ENCODE measurements at places on chromosomes 4 and X.

DNA sequence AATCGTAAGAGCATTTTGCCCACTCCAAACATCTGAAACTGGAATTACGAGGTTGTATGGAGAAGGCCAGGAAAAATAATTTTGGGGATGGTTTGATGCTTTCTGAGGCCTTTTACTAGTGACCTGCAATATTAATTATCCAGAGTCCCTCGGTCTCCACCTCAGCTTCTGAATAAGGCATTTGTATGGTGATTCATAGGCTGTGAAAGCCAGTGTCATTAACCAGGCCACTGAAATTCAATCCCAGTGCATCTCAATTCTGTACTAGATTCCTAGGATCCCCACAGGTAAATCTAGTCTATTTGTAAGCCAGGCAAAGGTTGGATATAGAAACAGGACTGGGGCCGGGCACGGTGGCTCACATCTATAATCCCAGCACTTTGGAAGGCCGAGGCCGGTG, 135.4 kb upstream of the RBPJ start:
- no peak for DNase-seq

GRCh38 chr4:14157262-14157661, 529.7 kb upstream of the BOD1L1 start:
- no peak for DNase-seq

GRCh38 chr4:126776361-126776760, 856.4 kb upstream of the INTU start:
- DNase-seq = no peak

DNA sequence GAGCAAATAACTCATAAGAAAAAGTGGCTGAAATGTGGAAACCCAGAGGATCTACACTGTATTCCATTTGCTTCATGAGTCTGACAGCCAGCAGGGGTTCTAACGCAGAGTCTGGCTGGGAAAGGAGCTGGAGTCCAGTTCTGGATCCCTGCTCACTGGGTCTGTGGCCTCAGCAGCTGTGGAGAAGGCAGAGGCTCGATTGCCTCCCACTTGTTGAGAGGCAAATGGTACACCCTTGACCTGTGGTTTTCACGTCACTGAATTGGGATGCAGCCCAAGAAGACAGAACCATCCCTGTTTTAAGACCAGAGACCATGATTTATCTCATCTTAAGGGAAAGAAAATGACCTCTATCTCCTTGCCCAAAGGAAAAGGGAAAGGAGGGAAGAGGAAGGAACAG, 147.0 kb upstream of the NOCT start:
- peak; percentile 23 for DNase-seq

DNA sequence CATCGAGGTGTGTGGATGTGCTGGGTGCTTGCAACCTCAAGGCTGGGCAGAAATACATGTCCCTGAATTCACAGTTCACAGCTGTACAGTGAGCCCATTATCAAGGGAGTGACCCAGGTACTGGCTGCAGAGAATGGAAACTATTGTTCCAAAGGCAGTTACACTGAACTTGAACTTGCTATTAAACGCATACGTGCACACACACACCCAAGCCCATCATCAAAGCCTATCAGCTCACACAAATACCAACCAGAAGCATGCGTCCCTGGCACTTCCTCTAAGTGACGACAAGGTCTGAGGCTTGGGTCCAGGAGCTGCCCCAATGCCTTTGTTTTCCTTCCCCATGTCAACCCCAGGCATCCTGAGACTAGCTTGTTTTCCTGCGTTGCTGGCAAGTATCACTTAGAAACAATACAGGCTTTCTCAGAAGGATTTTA, 88.6 kb downstream of the IRF2 start:
- DNase-seq = no peak

DNA sequence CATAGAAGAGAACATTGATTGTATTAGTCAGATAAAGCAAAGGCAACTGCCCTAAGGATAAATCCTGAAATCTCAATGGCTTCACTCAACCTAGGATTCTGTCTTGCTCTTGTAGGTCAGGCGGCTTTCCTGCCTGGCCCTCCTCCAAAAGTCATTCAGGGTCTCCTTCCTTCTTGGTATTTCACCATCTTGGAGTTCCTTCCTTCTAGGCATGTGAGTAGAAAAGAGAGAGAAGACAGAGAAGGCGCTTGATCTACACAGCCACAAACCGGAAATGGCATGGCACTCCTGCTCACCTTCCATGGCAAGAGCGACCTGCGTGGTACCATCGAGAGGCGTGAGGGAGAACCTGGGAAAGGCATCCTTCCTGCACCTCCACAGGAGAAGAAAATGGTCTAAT, 45.3 kb upstream of the HELT start:
- no peak for DNase-seq

- DNase-seq = no peak
These were observed 229.2 kb downstream of the RBMX2 start for GRCh38 chrX:130631011-130631410.

GRCh38 chrX:111264385-111264784, 5.9 kb downstream of the CAPN6 start:
- no peak for DNase-seq

DNA sequence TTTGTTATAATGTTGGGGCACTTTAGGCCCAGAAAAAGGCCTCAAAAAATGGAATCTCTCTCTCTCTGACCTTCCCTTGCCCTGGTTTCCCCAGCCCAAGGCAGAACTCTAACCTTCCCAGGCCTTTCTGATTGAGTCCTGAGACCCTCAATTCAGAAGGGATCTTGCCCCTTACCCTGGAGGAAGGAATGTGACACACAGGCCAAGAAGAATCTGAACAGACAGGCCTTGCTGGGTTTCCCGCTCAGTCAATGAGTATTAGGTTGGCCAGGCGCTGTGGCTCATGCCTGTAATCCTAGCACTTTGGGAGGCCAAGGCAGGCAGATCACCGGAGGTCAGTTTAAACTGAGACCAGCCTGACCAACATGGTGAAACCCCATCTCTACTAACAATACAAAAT, 27.6 kb downstream of the ELOVL6 start:
- DNase-seq = no peak

DNA sequence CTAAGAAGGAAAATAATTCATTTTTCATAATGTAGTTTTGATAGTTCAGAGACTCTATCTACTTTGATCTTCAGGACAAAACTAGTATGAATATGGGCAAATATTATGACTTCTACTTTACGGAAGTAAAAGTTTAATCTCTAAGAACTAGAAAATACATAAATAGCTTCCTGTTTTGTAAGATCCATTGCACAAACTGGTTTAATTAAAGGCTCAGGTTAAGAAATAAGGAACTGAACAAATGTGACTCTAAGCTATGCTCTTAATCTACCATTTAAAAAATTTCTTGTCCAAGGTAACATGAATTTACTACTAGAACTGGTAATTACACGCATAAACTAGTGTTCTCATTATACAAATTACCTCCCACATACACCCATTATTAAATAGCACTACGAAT, 360.6 kb downstream of the INPP4B start:
- DNase-seq = no peak

- DNase-seq = no peak
These were observed 17.3 kb downstream of the NIPAL1 start for GRCh38 chr4:48033825-48034413.

DNA sequence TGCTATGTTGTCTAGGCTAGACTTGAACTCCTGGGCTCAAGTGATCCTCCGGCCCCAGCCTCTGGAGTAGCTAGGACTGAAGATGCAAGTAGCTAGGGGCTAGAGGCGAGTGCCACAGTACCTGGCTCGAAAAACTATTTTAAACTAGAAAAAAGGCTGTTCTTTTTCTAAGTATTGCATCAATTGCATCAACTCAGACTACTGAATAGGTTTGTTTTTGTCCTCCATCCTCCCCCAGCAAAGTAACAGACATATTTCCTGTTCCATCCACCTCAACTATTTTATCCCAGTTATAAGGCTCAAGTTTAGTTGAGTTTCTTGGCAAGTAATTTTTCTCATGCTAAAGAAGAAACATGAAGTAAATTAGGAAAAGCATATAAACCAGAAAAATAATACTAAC, 4.1 kb downstream of the SH3RF1 start:
- DNase-seq = no peak

GRCh38 chr4:123856689-123857545, 460.3 kb downstream of the SPRY1 start:
- DNase-seq = peak; percentile 51

DNA sequence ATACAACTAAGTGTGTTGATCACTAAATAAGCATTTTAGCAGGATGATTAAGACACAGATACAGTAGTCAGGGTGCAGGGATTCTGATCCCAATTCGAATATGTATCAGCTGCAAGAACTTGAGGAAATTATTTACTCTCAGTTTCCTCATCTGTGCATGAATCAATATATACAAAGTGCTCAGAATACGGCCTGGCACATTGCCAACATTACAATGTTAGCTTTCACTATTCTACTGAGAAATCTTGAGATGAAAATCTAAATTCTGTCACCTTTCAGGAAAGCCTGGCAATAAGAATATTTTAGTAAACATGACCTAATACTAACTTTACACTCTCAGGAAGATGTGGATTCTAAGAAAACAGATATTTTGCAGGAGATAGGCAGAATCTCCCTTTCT, 1001.6 kb upstream of the IGFBP7 start:
- no peak for DNase-seq

DNA sequence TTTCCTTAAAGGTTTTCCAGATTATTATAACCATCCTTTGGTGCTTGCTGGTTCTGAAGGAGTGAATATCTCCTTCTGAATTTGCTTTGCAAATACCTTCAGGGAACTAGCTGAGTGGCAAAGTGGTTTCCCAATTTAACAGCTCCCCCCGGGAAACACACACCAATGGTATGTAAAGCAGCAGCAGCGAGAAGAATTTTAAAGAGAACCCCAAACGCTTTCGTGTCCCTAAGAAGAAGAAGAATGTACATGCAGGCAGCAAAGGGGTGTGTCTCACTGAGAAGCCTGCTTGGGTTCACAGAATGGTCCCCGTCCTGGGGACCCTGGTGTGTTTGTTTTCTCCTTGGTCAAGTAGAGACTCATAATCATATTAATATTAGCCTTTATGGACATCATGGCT, 4.2 kb upstream of the AKAP17A start:
- DNase-seq = no peak

- DNase-seq = no peak
These were observed 31.4 kb upstream of the NKX6-1 start for GRCh38 chr4:84530454-84530853.

GRCh38 chrX:11431786-11432185, 138.6 kb downstream of the AMELX start:
- no peak for DNase-seq

- no peak for DNase-seq
These were observed 700 bp downstream of the ARAF start for GRCh38 chrX:47561659-47562151.

GRCh38 chrX:103248553-103248952, 6.4 kb downstream of the TCEAL8 start:
- peak; percentile 22 for DNase-seq

DNA sequence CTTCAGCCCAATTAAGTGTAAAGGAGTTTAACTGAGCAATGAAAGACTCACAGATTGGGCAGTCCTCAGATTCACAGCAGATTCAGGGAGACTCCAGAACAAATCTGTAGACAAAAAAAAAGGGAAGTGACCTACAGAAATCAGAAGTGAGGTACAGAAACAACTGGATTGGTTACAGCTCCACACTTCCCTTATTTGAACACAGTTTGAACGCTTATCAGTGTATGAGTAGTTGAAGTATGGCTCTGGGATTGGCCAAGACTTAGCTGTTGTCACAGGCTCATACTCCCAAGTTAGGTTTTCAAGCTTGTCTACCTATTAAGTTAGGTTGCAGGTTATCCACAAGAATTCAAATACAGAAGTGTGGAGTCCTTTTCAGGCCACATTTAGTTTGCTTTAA, 112.4 kb upstream of the ELOVL6 start:
- DNase-seq = no peak

- peak; percentile 38 for DNase-seq
These were observed 97.7 kb upstream of the ACSL4 start for GRCh38 chrX:109830704-109831206.

GRCh38 chr4:180150818-180151217, 2092.4 kb upstream of the TENM3 start:
- peak; percentile 13 for DNase-seq

DNA sequence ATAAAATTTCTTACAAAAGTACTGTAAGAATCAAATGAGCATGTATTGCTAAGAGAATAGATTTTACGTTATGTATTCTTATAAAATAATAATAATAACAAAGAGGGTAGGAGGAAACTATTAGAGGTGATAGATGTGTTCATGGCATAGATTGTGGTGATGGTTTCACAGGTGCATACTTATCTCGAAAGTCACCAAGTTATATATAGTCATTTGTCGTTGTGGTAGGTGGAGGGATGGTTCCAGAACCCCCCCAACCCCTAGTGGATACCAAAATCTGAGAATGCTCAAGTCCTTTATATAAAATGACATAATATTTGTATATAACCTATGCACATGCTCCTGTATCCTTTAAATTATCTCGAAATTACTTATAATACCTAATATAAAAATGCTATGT, 36.7 kb upstream of the H2AZ1 start:
- DNase-seq = no peak

GRCh38 chr4:132218406-132218805, 930.7 kb upstream of the PCDH10 start:
- DNase-seq = peak; percentile 6

DNA sequence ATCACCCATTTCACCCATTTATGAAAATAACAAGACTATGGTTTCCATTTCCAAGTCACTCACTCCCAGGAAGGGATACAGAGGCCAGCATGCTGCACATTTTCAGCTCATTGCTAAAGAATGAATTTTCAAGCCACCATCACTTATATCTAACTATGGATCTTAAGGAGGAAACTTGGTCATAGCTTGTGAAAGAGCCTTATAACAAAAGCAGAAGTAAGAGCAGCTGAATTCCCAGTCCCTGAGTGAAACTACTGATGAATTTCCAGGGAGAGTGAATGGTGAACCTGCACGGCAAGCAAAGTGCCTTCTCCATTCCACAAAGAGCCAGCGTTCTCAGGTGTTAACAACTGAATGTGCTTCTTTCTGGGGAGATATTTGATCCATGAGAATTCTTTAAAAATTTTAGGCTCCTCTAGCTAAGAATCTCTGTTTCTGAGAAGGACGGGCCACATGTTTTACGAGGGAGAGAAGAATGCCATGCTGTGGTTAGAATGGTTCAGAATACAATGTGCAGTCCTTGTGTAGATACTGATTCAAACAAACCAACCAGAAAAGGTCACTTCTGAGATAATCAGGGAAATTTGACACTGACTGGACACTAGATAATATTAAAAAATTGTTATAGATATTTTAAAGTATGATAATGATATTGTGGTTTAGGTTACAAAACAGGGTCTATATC, 24.0 kb downstream of the BTC start:
- DNase-seq = no peak

GRCh38 chr4:87846226-87846625, 13.5 kb downstream of the MEPE start:
- no peak for DNase-seq

Data from astrocyte of the spinal cord (primary cell).